Hematopoietic multipotent progenitor cell treated with erythropoietin and hydrocortisone succinate and interleukin-3 and kit ligand, for 8 days (in vitro differentiated cells): ENCODE measurements at places on chromosomes 11 and 22.

GRCh38 chr11:58318532-58318931, 40.3 kb downstream of the OR5B17 start:
- DNase-seq = no peak

DNA sequence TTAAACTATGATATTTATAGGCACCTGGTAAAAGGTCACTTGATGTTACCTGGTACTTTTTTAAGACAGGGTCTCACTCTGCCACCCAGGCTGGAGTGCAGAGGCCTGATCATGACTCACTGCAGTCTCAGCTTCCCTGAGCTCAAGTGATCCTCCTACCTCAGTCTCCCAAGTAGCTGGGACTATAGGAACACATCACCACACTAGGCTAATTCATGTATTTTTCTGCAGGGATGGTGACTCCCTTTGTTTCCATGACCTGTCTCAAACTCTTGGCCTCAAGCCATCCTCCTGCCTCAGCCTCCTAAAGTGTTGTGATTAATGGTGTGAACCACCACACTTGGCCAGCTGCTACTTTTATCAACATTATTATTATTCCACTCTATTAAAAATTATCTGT, 47.6 kb downstream of the OR4C45 start:
- no peak for DNase-seq

- DNase-seq = no peak
Observed at GRCh38 chr11:114821621-114822412, 143.5 kb downstream of the NXPE2 start.

- DNase-seq = no peak
Observed at GRCh38 chr11:41282395-41282794, 177.1 kb downstream of the LRRC4C start.
